ENCODE measurements at places on chromosomes 7 and 10.

- DNase-seq, result no peak
These were observed 32.5 kb upstream of the ERCC6 start for GRCh38 chr10:49571388-49571787.

DNA sequence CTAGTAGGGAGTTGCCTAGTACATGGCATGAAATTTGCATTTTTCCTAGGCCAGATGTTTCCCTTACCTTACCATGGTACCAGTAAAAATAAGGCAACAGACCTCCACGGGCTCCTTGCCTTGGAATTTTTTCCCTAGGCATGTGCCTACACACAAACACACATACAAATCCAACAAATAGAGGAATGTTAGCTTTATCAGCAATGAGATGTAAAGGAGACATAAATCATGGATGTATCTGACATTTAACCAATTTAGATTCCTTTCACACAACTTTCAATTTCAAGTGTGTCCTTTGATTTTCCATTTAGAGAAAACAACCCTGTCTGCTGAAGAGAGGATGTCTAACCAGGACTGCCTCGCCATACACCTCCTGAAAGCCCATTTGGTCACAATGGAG lies 209.7 kb upstream of the SP4 start:
- DNase-seq, result no peak

DNA sequence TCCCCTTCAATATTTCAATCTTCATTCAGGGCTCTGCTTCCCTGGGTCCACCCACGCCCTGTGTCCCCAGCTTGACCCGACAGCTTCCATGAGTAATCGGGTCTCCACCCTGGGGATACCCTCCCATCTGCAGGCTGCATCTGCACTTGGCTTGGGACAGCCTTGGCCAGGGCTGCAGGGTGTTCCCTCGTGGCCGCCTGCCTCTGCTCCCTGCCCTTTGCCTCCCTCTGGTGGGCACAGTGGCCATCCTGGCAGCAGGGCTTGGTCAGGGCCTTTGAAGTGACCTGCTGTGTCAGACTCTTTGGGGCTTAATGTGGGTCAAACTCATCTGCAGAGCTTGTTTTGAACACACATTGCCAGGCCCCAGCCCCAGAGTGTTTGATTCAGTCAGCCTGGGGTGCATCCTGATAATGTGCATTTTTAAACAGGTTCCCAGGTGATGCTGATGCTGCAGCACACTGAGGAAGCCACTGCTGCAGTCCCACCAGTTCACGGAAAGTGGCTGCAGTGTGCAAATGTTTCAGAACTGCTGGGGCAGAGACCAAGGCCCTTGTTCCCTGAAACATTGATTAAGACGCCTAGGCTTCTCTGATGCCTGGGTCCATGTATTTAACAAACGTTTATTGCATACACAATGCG lies 80.7 kb upstream of the SEC61G start:
- DNase-seq, result no peak

DNA sequence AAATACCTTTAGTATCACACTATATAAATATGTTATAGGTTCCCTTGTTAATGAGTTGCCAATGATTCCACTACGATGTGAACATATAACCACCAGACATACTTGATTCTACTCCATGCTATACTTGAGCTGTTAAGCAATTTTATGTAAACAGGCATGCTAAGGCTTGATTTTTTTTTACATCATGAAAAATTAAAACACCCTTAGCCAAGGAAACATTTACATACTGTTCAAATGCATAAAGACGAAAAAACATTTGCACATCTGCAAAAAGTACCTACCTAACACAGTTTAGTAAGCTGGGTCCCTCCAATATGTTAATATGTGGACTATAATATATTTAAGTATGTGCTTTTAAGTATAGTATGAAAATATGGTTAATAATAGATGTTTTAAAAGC lies 9.0 kb upstream of the CABCOCO1 start:
- DNase-seq, result no peak

DNA sequence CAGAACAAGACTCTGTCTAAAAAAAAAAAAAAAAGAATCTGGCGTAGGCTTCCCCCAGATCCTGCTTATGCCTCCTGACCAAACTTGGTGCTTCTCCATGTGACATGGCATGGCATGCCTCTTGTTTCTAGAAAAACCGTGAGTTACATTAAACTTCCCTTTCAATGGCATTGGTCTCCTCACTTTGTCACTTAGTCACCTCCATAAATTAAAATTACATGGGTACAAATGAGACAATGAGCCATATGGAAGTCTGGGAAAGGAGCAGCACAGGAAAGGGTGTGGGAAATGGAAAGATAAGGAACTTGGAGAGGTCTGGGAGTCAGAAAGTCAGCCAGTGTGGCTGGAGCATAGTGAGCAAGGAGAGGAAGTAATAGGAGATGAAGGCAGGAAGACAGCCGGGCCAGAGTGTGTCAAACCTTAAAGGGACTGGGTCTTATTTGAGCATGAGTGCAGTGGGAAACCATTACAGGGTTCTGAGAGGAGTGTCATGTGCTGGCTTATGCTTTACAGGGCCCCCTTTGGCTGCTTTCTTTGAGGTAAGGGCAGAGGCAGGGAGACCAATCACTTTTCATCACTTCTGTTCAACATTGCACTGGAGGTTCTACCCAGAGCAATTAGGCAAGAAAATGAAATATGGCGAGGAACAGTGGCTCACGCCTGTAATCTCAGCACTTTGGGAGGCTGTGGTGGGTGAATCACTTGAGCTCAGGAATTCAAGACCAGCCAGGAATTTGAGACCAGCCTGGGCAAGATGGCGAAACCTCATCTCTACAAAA lies 21.3 kb upstream of the ZMIZ2 start:
- DNase-seq, result no peak

DNA sequence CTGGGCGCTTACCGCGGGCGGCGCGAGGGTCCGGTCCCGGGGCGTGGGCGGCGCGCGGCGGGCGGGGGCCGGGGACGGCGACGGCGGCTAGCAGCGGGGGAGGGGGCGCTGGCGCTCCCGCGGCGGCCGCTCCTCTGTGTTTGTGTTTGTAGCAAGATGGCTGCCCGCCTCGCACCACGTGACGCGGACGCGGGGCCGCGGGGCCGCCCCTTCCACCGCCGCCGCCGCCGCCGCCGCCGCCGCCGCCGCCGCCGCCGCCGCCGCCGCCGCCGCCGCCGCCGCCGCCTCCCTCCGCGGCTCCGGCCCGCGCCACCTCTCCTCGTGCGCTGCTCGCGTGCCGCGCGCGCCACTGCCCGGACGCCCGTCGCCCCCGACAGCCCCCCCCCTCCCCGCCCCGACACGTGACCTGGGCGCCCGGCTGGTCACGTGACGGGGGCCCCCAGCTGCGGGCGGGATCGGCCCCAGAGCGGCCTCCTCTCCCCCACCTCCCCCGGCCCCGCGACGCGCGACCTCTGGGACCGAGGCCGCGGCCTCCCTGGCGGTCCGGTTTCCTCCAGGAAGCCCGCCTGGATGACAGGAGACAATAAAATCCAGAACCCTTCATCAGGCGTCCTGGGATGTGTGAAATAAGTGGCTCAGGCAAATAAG lies at the start of gene GIGYF1:
GIGYF1 (minus strand) TSS at position 153 of the 648 bp plus-strand sequence. CDS start 6,012 bp downstream, outside the sequence.
- DNase-seq, result peak; percentile 78

DNA sequence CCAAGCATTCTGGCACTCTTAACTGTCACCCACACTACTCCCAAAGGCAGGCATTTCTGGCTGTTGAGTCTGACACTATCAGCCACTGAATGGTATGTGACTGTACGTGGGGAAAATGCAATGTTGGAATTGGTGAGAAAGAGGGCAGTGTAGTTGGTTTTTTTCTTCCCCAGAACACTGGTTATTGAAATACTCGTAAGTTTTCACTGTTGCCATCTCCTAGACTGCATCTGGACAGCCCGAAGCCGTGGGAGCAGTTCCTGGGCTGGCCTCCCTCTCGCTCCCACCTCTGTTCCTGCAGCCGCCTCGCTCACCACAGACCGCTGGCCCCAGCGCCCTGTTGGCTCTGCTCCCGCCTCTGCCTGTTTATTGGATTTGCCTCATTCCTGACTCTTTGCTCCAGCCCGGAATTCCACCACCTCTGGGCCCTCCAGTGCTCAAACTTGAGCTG lies 5.7 kb downstream of the PLCE1 start:
- no peak for DNase-seq

GRCh38 chr7:130276796-130277762 lies 10.4 kb downstream of the CPA2 start:
- DNase-seq, result peak; percentile 21

DNA sequence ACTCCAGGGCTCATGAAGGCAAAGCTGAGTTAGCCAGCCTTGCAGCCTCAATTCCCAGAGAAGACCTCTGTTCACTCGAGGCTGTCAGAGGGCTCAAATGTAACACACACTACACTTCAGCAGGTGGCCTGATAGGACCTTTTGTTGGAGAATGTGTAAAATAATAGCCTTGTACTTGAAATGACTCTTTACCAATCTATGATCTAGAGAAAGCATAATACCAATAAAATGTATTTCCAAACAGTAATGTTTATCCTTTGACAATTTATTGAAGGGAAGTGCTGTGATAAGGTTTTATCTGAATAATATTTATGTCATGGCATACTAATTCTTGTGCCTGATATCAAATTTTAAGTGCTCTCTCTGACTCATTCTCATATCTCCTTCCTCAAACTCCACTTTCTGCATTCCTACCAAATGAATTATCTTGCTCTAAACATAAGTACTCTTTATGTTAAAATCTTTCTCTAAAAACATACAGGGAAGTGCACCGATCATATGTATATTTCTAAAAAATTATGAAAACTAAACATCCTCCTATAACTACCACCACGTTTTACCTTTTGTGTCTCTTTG lies 20.9 kb downstream of the CYP3A7 start:
- DNase-seq, result no peak

- no peak for DNase-seq
These were observed 62.0 kb downstream of the GNA12 start for GRCh38 chr7:2782121-2782520.

GRCh38 chr10:61795147-61795546 lies 106.4 kb upstream of the ARID5B start:
- no peak for DNase-seq

DNA sequence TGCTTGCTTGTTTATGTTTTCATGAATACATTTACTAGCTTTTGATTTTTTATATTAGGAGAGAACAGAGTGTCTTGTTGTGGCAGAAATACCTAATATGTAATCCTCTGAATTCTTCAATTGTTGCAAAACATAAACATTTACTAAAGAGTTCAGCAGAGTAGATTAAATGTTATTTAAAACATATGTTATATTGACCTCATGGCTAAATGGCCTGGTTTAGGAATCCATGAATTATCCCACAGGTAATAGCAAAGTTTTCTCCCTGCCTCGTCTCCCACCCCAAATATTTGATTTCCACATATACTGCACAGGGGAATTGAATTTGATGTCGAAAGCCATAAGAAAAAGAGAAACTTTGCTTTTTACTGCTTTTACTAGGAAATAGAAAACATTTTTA lies 111.8 kb downstream of the ADK start:
- DNase-seq, result no peak

DNA sequence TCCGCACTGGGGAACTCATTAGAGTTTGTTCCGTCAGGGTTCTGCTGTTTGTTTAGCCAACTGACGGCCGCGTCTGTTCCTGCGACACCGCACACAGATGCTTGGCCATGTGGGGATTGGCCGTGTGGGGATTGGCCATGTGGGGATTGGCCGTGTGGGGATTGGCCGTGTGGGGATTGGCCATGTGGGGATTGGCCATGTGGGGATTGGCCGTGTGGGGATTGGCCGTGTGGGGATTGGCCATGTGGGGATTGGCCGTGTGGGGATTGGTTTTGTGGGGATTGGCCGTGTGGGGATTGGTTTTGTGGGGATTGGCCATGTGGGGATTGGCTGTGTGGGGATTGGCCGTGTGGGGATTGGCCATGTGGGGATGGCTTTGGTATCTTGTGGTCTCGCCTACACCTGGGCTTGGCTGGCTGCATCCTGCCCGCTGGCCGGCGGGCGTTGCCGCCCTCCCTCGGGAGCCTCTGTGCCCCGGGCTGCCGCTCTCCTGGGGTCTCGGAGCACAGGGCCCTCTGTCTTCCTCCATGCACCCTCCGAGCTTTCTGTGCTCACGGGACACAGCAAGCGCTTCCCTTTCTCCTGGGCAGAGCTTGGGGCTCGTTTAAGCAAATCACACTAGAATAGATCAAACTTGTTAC lies 62.5 kb downstream of the NKX6-2 start:
- DNase-seq, result no peak

DNA sequence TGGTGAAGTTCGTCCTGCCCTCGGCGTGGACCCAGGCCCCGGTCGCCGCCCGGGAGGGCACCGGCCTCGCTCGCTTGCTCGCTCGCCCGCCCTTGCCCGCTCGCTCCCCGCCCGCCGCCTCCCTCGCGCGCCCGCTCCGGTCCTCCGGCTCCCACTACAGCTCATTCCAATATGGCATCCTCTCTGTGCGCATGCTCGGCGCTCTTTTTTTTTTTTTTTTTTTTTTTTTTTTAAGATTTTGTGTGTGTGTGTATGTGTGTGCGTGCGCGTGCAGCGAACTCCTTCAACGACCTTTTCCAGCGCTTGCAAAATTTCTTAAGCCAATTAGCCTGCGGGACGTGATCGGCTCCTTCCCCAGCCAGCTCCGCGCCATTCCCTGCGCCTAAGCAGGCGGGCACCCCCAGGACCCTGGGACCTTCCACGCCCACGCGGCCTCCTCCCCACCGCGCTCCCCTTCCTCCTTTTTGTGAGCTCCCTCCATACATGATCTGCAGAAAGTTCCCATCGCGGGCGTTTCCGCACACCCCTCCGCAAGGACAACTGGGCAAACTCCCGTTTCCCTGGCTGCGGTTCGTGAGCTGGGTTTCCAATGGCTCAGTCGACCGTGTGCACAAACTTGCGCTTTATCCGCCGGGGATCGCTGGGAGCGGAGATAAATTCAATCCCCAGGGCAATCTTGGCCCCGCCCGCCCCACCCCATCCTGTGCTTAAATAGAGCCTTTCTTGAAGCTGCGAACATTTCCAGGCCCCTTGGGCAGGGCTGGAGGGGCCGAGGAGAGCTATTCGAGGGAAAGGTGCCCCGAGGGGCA lies at the start of gene SFMBT2:
SFMBT2 (minus strand) TSS at position 173 of the 809 bp plus-strand sequence. CDS start 29,136 bp downstream, outside the sequence.
- DNase-seq, result peak; percentile 64

- no peak for DNase-seq
These were observed 155.2 kb downstream of the CDH23 start for GRCh38 chr10:71551970-71552369.

GRCh38 chr7:134098072-134098471 lies 29.1 kb upstream of the LRGUK start:
- DNase-seq, result no peak

Data from stimulated activated naive CD4-positive, alpha-beta T cell treated with Interleukin-2 at 50 U/mL for 16 hours (primary cell).